Memory B cell (primary cell): ENCODE measurements at places on chromosomes 4 and X.

GRCh38 chr4:140633124-140633523 lies 64.4 kb upstream of the UCP1 start:
- DNase-seq: no peak

GRCh38 chr4:181046809-181047208 lies 1196.4 kb upstream of the TENM3 start:
- no peak for DNase-seq

- DNase-seq: no peak
Measured at GRCh38 chrX:46589977-46590723, 16.6 kb downstream of the CHST7 start.

DNA sequence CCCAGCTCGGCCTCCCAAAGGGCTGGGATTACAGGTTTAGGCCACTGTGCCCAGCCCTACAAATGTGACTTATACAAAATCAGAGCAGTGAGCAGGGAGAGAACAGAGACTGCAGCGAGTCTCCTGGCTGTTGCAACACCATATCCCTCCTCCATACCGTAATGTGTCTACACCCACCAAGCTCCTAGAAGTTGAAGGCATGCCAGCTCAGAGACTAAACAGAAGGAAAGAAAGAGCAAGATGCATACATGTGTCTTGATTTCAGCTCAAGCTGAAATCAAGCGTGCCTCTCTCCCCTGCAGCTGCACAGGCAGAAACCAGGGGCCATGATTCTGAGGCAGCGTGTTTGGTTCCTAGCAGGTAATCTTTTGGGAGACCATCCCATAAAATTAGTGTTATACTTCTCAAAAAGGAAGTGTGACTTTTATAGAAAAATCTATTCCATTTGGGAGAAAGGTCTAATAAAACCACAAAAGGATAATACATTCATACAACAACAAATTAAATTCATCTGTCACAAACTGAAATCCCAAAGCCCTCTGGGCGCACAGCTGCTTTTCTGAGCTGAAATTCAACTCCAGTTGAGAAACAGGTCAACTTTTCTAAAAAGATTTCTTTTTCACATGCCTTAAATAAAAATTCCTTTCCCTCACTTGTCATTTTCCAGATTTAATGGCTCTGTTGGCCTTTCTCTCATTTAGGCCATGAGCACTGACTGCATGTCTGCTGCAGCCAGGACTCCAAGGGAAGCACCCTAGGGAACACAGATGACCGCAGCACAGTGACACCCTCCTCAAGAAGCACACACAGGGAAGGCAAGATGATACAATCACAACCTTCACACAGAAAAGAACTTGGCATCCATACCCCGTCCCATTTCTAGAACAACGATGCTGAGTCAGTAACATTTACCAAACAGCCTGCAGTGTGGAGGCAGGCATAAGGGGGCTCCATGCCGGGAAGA lies 34.4 kb downstream of the AFAP1 start:
- DNase-seq: no peak

DNA sequence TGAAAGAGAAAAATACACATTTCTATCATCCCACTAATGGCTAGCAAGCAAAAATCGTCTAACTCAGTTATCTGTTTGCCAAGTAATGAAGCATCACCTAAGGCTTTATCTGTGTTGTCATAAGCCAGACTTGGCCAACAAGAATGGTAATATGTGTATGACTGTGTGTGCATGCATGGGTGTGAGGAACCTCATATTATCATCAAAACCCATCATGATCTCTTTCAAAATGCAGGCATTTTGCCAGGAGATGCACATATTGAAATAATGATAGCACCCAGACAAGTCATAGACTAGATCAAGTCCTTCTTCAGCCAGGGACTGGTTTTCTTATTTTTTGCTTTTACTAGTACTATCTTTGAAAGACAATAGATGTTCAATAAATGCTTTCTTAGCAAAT lies 172.5 kb upstream of the FMR1 start:
- no peak for DNase-seq

DNA sequence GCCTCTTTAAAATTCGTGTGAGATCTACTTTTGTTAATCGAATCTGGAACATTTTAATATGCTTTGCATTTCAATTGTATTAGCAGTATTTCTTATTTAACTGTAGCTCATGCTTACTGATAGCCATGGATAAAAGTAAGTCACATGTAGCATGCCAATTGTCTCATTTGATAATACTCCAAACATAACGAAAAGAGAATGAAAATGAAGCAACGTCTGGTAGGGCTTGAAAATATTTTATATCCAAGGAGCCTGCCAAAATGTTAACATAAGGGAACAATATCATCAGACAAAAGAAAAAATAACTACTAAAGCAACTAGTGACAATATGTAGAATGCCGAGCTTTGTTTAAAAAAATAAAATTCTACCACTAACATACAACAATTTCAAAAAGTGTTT lies 94.1 kb upstream of the MID1 start:
- DNase-seq: no peak

- no peak for DNase-seq
Measured at GRCh38 chr4:17491196-17491595, 20.7 kb downstream of the QDPR start.

GRCh38 chr4:90842960-90843359 lies 715.8 kb downstream of the CCSER1 start:
- no peak for DNase-seq

GRCh38 chr4:77501851-77502250 lies 103.8 kb upstream of the CXCL13 start:
- DNase-seq: no peak

GRCh38 chrX:7146703-7147412 lies 654 bp upstream of the STS start:
- DNase-seq: no peak

DNA sequence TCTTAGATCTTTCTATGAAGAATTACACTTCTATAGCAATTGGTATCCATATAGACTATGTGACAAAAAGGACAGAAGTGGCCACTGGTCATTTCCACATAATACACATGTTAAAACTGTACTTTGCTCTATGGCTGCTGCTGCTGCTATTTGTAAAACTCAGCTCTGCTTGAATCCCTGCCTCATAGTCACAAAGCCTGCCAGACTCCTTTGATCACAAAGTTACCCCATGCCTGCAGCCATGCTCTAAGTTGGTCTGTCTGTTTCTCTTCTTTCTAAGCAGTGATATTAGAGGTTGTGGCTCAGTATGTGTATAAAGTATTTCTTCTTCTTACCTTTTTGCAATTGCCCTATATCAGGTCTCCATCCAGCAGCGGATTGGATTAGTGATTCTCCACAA lies 210.9 kb downstream of the GRID2 start:
- DNase-seq: no peak

DNA sequence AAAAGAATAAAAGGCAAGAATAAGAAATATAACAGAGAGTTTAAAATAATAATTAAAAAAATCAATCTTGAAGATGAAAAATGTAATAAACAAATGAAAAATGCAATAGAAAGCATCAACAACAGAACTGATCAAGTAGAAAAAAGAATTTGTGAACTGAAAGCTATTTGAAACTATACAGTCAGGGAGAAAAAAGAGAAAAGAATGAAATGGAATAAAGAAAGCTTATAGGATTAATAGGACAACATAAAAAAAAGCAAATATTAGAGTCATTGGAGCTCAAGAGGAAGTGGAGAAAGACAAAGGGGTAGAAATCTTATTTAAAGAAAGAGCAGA lies 126.8 kb upstream of the RPL34 start:
- DNase-seq: no peak

DNA sequence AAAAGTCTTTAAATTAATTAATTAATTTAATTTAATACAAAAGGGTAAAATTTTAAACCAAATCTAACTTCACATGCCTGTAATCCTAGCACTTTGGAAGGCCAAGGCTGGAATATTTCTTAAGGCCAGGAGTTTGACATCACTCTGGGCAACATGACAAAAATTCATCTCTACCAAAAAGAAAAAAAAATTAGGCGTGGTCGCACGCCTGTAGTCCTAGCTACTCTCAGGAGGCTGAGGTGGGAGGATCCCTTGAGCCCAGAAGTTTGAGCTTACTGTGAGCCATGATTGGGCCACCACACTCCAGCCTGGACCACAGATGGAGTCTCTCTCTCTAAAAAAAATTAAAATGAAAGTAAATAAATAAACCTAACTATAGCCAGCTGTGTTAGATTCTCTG lies 39.2 kb upstream of the ANTXR2 start:
- no peak for DNase-seq

- DNase-seq: no peak
Measured at GRCh38 chr4:1464581-1465171, 58.4 kb upstream of the NKX1-1 start.
